ENCODE measurements at places on chromosomes 11 and 22.

- DNase-seq: peak; percentile 18
These were observed 281.6 kb downstream of the TBC1D22A start for GRCh38 chr22:47043835-47044721.

GRCh38 chr11:70738661-70739060 lies 340.3 kb downstream of the CTTN start:
- no peak for DNase-seq

DNA sequence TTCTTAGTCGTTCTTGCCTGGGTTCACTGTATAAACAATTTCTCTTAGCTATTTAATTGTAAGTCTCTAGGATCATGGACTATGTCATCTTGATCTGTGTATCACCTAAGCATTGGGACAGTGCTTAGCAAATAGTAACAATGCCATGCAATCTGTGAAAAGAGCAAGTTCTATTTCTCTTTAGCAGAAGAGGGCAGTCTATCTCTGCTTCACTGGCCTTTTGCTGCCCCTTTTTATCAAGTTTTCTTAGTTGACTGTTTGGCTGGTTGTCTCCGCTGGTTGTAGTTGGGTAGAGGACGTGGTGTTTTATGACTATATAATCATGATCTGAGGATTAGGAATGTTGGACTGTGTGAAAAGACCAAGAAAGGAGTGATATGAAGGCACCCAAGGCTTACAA lies 315.0 kb downstream of the JRKL start:
- peak; percentile 3 for DNase-seq

DNA sequence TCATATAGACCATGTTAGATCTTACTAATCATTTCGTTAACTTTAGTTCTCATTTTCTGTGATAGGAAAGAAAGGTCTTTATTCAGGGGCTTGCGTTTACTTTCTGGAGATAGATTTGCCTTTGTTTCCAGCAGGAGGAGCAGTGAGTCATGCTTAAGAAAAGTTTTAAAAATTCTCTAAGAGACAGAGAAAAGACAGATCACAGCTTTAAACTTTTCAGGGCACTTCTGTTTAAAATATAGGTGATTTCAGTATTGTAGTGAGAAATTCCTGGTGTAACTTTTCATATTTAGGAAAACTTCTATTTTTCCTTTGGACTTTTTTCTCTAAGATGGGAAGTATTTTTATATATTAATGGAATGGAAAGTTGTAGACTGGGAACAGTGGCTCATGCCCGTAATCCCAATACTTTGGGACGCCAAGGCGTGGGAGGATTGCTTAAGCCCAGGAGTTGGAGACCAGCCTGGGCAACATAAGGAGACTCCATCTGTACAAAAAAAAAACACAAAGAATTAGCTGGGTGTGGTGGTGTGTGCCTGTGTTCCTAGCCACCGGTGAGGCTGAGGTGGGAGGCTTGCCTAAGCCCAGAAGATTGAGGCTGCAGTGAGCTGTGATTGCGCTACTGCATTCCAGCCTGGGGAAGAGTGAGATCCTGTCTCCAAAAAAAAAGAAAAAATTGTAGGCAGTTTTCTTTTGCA lies 60.3 kb downstream of the ATXN10 start:
- DNase-seq: peak; percentile 62

- DNase-seq: no peak
These were observed 160.7 kb downstream of the BARX2 start for GRCh38 chr11:129536338-129536737.

DNA sequence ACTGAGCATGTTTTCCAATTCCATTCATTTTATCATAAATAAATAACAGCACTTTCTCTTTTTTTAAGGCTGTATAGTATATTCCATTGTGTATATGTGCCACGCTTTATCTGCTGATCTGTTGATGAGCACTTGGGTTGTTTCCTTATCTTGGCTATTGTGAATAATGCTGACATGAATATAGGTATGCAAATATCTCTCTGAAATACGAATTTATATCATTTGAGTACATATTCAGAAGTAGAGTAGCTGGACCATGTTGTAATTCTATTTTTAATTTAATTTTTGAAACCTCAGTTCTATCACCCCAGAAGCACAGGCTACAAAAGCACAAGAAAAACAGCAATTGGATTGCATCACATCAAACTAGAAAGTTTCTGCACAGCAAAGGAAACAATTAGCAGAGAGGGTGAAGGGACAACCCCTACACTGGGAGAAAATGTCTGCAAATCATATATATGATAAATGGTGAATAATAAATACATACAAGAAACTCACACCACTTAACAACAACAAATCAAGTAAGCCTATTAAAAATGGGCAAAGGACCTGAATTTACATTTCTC lies 43.4 kb downstream of the XKR3 start:
- DNase-seq: no peak

DNA sequence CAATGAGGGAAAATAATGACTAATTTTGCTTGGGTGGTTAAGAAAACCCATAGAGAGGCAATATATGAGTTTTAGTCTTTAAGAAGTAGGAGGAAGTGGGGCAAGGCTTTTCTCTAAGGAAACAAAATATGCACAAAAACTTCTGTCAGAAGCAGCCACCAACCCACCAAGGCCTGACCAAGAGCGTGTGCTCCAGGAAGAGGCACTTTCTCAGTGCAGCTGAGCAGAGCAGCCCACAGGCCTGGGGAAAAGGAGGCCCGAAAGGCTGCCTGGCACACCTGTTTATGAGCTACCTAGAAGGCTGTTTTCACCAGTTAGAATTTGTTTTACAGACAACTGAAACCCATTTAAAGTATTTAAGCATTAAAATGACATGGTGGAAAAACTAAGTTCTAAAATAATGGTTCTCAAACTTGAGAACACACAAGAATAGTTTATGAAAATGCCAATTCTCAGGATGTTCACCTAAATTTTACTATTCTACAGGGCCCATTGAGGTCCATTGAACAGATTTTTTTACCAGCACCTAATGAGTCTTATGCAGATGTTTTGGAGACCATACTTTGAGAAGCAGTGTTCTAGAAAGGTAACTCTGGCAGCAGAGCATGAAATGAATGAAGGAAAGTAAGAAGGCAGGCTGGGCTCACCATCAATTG lies 160.5 kb upstream of the DDI1 start:
- DNase-seq: no peak

DNA sequence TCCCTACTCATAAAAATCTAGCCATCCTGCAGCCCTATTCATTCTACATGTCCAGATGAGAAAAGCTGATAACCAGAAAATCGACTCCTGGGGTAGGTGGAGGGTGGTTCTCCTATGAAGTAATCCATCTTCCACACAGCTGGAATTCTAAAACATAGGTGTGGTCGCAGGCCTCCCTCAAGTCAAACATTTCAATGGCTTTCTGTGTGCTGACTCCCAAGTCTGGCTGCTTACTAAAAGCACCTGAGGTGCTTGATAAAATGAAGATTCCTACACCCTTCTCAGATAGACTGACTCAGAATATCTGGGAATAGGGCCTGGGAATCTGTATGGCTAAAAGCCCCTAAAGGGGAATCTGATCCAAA lies 26.1 kb downstream of the IRAG1 start:
- peak; percentile 79 for DNase-seq

- no peak for DNase-seq
These were observed 33.8 kb downstream of the TECTA start for GRCh38 chr11:121134741-121135312.

DNA sequence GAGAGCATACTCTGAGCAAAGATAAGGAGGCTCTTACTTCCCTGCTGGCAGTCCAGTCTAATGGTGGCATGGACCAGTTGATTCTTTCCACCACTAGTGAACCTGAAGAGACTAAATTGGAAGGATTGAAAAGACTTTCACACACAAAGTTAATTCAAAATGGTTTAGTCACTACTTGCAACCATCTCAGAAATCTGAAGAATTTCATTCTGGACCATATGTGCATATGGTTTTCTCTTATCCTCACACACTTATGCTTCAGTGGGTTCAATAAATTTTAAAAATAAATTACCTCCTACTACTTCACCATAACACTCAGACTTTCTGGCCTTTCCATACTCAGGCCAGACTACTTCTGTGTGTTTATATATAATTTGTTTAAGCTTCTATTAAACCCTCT lies 44.7 kb downstream of the CADM1 start:
- peak; percentile 64 for DNase-seq

- no peak for DNase-seq
These were observed 134.1 kb downstream of the COMMD9 start for GRCh38 chr11:36155124-36155561.

GRCh38 chr22:36300396-36301212 lies 47.7 kb downstream of the APOL1 start:
- DNase-seq: no peak

All from astrocyte of the spinal cord (primary cell).